ENCODE measurements at places on chromosomes 16 and 17.

GRCh38 chr17:66526827-66527226 is 224.4 kb downstream of the PRKCA start:
- DNase-seq = no peak

GRCh38 chr16:86497551-86498021 is 12.7 kb upstream of the FOXF1 start:
- DNase-seq = no peak

DNA sequence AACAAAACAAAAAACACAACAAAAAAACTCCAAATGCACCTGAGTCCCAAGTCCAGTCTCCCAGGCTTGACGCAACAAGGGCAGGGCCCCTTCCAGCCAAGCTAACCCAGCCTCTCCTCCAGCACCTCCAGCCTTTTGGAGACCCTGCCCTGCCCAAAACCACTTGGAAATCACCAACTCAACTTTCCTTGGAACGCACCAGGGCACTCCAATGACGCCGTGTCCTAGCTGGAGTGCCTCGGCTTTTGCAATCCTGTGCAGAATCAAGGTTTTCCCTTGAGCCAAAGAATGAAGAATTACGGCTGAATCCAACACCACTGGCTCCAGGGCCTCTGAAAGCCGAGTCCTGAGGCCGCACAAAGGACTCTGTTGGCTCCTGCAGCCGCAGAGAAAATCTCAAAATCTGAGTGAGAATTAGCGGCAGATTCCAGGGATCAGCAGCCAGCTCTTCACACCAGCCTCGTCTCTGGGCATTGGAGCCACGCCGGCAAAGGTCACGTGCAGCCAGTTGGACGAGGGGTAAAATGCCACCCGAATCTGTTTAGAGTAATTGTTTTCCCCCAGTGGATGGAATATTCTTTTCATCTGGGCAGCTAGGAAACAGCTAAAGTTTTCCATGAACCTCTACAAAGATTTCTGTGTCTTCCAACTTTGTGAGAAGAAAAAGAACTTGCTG is 9.7 kb upstream of the BAIAP2 start:
- no peak for DNase-seq

GRCh38 chr16:85395913-85396878 is 216.9 kb upstream of the GSE1 start:
- DNase-seq = no peak

DNA sequence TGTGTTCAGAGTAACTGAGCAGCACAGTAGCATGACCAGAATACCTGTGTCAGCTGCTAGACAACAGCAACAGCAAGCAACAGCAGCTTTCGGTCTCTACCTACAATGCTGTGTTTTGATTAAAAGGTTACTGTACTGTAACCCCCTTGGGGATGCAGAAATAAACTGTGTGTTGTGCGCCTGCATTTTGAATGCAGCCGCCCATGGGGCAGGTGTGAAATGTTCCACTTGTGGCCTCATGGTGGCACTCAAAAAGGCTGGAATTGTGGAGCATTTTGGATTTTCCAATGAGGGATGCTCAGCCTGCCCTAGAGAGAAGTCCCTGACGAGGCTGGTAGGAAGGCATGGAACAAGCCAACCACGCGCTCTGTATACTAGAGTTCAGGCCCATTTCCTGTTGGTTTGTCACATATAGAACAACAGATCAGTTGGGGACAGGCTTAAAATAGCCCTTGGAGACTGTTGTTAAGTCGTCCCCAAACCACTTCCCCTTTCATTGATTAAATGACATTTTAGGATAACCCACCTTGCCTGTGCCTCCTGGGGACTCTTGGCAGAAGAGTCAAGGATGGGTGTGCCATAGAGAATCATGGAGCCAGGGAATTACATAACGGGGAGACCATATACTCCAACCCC is 27.1 kb downstream of the SCPEP1 start:
- DNase-seq = no peak

GRCh38 chr17:28170771-28171170 is 128.3 kb downstream of the NLK start:
- DNase-seq = no peak

DNA sequence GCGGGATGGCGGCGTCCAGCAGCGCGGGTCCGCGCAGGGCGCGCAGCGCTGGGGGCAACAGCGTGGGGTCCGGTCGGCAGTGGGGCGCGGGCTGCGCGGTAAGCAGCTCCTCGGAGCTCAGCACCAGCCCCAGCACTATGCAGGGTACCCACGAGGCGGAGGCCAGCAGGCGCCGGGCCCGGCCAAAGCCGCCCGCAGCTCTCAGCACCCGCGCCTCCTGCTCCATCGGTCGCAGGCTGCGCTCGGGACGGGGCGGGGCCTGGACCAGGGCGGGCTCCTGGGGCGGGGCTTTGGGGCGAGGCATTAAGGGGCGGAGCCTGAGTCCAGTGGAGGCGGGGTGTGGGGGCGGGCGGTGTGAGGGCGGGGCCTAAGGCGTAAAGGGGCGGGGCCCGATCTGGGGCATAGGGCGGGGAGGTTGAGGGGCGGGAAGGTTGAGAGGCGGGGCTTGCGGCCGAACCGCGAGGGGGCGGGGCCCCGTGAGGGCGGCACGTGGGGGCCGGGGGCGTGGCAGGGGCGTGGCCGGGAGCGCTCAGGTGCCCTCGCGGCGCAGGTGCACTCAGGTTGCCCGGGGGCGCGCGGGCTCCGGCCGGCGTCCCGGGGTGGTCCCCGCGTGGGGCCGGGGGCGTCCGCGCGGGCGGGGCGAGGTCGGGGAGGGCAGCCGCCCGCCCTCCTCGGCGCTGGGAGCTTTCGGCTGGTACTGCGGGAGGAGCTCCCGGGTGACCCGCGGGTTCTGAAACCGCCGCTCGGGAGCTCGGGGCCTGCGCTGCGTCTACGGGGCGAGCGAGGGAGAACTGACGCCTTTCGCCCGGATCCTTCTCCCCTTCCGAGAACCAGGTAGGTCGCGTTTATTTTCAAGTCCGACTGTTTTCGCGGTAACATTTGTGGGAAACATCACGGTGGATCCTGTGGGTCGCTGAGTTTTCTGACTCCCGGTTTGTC is 1.4 kb upstream of the SLC22A31 start:
- DNase-seq = peak; percentile 73

DNA sequence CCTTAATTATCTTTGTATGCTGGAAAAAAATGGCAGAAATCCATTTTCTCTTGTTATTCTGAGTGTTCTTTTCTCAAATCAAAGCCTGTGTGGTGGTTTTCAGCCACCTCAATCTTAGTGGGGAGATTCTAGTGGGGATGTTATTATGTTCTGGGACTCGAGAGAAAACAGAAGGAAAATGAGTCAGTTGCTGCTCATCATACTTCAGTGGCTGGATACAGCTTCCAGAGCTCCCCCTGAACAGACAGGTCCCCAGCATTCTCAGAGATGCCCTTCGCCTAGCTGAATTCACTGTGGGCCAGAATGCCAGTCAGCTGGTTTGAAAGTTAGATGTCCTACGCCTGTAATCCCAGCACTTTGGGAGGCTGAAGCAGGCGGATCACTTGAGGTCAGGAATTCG is 8.5 kb downstream of the ST6GALNAC1 start:
- DNase-seq = no peak

GRCh38 chr17:77686903-77687302 is 271.6 kb upstream of the TNRC6C start:
- DNase-seq = no peak

DNA sequence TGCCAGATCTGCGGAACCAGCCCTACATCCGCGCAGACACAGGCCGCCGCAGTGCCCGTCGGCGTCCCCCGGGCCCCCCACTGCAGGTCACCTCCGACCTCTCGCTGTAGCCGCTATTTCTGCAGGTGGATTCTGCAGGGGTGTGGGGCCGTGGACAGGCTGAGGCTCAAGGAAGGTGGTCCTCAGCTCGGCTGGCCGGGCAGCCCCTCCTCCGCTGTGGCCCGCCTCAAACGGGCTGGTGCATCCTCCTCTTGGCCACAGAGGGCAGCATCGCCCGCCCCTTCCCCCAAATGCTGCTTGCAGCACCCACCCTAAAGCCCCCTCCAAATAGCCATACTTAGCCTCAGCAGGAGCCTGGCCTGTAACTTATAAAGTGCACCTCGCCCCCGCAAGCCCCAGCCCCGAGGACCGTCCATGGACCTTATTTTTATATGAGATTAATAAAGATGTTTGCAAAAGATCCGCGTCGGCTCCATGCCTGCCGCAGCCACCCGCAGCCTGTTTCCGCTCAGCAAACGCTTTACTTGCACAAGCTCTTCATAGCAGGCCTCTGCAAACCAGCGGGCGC is 14.9 kb downstream of the SPATA32 start:
- no peak for DNase-seq

DNA sequence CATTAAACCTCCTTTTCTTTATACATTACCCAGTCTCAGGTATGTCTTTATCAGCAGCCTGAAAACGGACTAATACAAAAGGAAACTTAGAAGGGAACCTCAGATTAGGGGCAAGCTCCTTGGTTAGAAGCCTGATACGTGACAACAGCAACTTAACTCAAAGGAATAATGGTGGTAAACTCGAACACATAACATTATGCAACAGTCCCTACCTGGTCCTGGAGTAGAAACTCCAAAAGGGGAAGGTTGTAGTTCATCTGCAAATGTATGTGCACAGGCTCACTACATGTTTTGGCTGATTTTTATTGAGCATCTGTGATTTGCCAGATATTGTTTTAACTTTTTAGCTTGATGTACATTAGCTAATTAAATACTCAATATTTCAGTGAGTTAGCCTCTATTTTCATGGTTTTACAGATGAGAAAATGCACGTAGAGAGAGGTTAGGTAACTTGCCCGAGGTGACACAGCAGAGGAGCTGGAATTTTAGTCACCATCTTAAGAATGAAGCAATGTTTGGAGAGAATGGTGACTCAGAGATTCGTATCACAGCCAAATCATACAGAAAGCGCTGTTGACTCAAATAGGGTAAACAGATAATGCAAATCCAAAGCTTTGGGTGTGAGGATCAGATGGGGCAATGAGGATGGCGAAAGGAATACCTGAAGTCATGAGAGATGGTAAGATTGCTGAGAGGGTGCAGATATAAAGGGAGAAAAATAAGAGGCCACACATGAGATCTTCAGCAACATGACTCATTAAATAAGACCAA is 194.9 kb upstream of the RBFOX1 start:
- no peak for DNase-seq

DNA sequence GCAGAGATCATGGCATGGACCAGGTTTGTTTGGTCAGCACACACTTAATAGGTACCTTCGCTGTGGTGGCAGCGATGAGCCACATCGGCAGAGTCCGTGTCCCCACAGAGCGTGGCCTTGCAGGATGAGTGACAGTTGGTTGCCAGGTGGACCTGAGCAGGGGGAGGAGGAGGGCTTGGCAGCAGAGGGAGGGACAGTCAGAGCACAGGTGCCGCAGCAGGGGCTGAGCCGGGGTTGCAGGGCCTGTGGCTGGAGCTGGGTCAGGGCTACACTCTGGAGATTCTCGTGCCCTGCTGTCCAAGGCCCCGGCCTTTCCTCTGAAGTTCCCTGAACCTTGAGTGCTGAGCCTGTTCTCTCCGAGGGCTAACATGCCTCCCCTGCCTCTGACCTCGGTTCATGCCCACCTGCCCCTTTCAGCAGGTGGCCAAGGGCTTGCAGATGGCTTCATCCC is 24.8 kb downstream of the POLR3E start:
- no peak for DNase-seq

GRCh38 chr17:34484193-34484733 is 95.1 kb upstream of the TMEM132E start:
- no peak for DNase-seq

DNA sequence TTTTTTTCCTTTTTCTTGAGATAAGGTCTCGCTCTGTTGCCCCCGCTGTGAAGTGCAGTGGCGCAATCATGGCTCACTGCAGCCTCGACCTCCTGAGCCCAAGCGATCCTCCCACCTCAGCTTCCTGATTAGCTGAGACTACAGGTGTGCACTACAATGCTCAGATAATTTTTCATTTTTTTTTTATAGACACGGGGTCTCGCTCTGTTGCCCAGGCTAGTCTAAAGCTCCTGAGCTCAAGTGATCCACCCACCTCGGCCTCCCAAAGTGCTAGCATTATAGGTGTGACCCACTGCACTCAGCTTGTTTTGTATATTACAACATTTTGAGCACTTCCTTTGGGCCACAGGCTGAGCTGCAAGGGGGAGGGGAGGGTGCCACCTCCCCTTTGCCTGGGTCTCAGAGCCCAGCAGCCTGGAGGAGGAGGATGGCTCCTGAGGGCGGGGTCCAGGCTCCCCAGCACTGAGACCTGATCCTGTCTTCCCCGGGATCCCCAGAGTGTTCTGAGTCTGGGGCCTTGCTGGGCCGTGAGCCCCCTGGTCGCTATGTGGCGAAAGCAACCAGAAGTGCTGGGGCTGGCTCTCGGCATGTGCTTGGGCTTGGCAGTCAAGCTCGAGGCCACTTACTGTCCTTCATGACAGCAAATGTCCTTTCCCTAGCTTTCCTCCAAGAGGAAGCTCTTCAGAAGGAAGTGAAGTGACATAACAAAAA is 8.1 kb downstream of the DEF8 start:
- DNase-seq = no peak

- no peak for DNase-seq
Measured at GRCh38 chr16:85642762-85643358, 29.7 kb downstream of the GSE1 start.

GRCh38 chr17:59366773-59367656 is 35.6 kb downstream of the YPEL2 start:
- DNase-seq = no peak

DNA sequence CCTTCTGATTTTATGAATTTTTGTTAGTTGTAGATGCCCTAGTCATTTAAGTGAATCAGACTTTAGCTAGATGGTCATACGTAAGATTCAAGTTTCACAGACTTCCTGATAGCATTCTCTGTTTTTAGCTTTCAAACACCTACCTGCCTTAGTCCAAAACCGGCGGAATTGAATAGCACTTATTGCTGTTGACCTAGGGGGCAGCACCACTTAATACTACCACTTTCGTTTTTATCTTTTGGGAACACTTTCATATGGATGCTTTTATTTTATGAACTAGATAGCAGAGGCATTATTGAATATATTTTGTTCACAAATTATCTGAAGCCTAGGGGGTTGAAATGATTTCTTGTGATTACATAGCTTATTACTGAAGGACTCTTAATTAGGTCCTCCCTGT is 31.5 kb downstream of the TADA2A start:
- DNase-seq = no peak

- DNase-seq = no peak
Measured at GRCh38 chr17:82718986-82719685, 2.6 kb downstream of the FN3KRP start.

GRCh38 chr16:60485872-60486489 is 1550.3 kb downstream of the CDH8 start:
- DNase-seq = no peak

- no peak for DNase-seq
Measured at GRCh38 chr17:82745524-82745923, 6.3 kb upstream of the TBCD start.

- DNase-seq = no peak
Measured at GRCh38 chr16:27566417-27566816, 16.5 kb downstream of the KATNIP start.

DNA sequence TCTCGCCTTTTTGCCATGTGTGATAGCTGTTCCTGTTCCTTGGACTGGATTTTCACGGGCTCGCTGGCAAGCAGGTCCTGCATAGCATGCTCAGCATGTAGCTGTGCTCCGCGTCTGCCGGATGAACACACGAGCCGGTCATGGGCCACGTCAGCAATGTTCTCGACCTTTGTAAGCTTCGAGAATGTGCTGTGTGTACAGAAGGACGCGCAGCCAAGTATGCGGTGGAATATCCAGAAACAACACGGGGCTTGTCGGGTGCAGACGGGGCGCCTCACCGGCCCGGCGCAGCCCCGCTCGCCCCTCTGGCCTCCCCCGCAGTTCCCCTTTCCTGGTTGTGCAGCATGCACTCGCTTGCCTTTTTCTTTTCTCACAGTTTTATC is 42.2 kb downstream of the RPTOR start:
- no peak for DNase-seq

- no peak for DNase-seq
Measured at GRCh38 chr16:5078626-5079025, 7.0 kb downstream of the ALG1 start.

- no peak for DNase-seq
Measured at GRCh38 chr17:79648181-79648831, 37.5 kb upstream of the RBFOX3 start.
